ENCODE measurements at places on chromosomes 2 and 18. TPM values are rescaled to one million over a fixed set of nuclear protein-coding genes. Genes with fewer than 3 reads are reported as not detected.

CPO gene
- total RNA-seq = not detected

PDCD1 gene
- total RNA-seq = not detected

VIL1 gene
- not detected for total RNA-seq

CCDC121 gene
- total RNA-seq = 3.3 TPM

NOSTRIN gene
- total RNA-seq = not detected

GRCh38 chr2:3179208-3179607, 198.4 kb downstream of the EIPR1 start:
- DNase-seq = no peak

DNA sequence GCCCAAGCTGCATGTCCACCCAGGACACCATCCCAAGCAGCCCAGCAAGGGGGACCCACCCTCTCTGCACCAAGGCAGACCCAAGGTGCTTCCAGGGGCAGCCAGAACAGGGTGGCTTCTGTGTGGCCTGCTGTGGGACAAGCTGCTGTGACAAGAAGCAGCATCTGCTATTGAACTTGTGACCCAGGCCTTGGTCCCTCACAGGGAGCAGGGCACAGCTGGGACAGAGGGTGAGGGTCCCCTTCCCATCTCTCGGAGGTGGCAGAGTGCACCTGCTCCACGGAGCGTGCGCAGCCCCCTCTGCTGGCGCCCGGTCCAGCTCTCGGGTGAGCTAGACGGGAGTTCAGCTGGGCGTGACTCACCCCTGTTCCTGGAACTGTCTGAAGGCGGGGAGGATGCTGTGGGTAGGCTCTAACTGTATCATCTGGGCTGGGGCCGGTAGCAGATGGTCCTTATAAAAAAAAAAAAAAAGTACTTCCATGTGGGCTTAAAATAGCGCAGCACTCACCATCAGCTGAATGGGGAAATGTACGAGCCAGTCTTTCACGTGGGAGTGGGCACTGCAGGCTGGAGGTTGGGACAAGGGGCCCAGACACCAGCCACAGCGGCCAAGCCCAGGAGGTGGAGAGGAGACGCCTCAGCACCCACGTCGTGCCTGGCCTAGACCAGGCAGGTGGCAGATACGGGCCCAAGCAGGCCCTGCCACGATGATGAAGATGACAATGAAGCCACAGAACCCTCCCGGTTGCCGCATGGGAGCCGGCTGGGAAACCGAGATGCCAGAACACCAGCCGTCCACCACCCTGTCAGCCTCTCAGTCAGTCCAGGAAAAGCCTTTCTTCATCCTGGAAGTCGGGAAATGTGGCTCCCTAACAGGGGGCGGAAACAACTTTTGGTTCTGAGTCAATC, 136.8 kb upstream of the ID2 start:
- DNase-seq = no peak

DNA sequence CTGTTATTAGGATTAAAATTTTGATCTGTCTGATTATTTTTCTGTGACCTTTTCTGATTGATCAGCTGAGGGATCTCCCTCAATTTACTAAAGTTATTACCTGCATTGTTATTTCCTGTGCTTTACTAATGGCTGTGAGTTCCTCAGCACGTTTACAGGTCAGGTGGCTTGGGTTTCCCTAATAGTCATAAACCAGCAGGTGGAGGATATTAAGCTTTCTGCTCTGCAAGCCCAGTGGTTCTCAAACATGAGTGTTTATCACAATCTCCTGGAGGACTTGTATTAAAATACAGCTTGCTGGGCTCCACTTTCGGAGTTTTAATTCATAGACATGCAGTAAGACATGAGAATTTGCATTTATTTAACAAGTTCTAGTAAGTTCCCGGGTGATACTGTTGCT, 22.4 kb upstream of the UGP2 start:
- no peak for DNase-seq

- DNase-seq = no peak
These were observed 528.0 kb upstream of the TNP1 start for GRCh38 chr2:217387776-217388387.

DNA sequence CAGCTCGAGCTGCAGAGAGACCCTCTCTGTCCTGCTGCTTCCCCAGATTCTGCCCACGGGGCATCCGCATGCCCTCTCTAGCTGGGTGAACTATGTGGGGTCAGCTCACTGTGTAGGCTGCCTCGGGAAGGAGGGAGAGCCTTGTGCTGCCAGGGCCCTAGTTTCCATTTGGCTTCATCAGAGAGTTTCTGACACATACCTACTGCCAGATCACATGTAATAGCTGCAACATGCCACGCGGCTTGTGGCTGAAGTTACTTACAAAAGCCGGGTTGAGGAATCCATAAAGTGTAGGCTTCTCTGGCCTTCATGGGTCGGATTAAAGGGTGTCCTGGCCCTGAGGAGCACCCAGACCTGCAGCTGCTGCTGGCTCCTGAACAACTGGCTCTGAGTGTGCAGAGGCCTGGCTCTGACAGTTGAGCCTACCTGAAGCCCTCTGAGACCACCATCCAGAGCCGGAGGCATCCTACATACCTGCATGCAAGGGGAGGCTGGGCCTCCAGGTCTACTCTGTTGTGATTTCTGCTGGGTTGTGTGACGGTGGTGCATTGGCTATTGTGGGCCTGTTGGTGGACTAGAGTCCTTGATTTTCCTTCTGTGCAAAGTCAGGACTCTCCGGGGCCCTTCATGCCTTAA, 130.0 kb downstream of the SH3RF3 start:
- no peak for DNase-seq

DNA sequence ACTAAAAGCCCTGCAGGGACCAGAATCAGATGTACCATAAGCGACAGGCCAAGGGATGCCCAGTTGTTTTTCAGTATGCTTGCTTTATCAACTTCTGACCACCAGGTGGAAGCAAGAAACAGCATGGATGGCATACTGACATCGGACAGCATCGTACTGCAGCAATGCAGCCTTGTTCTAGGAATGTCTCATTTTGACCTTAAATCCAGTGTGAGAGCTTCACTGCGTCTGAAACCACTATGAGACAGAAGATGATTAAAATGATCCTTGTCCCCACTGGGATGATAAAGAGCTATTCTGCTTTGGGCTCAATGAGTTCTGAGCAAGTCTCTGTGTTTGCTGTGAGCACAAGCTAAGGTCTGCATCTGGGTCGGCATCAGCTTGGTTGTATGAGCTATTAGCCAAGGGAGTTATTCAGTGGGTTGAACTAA, 54.3 kb downstream of the CDK15 start:
- peak; percentile 81 for DNase-seq

GRCh38 chr18:26504831-26505230, 43.5 kb downstream of the KCTD1 start:
- no peak for DNase-seq

GRCh38 chr2:237725661-237726060, 72.9 kb upstream of the RBM44 start:
- no peak for DNase-seq

DNA sequence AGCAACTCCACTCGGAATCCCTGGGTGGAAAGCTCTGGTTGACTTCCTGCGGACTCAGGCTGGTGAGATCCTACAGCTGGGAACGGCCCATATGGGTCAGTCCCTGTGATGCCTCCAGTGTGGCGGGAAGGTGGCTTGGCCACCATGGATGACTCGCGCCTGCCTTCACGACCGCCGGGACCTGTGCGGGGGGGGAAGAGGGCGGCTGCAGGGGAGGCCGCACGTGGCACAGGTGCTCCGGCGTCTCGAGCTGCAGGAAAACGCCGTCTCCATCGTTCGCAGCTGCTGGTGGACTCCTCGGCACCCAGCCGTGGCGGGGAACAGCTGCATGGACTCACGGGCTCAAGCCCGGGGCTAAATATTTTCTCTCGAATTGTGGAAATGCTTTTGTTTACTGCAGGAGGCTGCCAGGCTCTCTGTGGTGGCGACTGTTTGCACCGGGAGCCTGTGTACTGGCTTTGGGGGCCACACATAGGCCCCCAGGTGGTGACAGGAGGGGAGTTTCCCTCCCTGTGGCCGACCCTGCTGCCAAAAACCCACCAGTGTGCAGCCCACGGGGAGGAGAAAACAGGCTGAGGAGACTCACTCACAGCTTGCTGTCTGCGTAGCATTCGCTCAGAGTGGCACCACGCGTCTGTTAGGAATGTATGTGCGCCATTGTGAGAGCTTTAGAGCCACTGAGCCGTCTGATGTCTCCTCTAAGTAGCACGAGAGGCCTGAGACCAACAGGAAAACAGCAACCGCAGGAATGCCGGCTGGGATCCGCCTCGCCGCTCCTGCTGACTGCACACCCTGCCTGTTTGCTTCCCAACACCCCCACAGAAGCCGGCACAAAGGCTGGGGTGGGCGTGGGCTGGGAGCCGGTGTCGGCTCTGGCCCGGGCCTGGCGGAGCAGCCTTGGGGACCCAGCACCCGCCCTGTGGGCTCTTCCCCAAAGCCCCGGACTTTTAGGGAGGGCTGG, 89.2 kb downstream of the NFATC1 start:
- DNase-seq = peak; percentile 94

DNA sequence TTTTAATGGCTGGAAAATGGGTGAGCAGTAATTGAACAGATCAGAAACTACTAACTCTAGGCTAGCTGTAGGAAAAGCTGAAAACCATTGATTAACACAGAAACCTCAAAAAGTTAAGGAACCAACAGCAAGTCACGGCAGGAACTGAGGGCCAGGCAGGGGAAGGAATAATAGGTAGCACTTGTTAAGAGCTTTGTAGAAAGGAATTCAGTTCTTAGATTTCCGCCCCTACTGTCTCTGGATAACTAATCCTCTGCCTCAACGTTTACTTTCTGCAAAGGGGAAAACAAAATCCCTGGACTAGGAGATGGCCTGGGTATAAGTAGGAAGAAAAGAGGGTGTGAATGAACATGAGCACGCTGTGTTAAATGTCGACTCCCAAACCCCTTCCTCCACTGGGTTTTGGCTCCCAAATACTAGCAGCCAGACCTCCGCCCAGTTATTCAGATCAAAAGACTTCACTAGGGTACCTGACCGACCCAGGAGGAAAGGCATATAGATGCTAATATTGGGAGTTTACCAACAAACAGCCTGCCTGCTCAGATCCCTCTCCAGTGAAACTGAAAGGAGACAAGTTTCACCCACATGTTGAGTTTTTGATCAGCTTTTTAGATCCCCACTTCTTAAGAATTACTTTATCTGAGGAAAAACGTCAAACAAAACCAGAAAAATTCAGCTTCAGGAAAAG, 12.4 kb downstream of the SMAD2 start:
- DNase-seq = no peak

- peak; percentile 7 for DNase-seq
These were observed 110.3 kb downstream of the SP3 start for GRCh38 chr2:173854840-173855239.

DNA sequence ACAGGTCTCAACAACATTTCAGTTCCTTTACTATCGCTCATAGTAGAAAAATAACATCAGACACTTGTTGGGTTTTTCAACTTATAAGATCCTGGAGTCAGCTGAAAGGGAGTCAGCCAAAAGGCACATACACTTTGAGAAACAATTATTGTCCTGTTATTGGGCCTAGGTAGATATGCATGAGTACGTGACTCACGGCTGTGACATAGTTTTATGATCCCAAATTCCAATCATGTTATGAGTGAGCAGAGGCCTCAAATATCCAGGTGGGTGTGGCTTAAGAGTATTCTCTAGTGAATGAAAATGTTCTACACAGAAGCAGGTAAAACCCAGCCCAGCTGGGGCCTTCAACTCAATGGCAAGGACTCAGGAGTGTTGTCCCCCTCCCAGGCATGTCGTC, 27.2 kb downstream of the SERPINB8 start:
- no peak for DNase-seq

DNA sequence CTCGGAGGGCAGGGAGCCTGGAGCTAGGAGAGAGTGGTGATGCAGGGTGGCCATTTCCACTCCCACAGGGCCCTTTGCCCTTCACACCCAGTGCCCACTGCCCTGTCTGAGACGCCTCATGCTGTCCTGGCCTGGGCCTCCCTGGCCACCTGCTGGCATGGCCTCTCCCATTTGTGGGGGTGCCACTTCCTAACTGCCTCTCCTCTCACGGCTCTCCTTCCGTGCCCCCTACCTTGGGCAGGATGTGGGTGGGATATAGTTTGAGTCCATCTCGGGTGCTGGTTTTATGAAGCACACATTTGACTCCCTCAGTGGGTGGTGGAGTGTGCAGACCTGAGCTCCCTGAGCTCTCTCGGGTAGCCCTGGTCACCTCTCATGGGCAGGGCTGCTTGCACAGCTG, 46.0 kb downstream of the DGKD start:
- no peak for DNase-seq

DNA sequence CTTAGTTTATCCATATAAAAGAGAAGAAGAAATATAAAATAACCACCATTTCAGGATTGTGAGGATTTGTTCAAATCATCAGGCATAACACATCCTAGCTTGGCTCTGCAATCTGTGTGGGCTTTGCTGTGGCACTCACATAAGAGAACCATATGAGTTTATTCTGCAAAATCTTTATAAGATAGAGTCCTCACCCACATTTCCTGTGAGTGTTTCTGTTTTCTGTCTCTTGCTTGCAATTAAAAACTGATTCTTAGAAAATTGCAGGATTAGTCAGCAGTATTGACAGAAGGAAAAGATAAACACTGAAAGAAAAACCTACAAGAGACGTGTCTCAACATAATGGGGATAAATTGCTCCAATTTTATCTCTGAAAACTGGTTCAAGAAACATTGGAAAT, 258.5 kb downstream of the RND3 start:
- no peak for DNase-seq

DNA sequence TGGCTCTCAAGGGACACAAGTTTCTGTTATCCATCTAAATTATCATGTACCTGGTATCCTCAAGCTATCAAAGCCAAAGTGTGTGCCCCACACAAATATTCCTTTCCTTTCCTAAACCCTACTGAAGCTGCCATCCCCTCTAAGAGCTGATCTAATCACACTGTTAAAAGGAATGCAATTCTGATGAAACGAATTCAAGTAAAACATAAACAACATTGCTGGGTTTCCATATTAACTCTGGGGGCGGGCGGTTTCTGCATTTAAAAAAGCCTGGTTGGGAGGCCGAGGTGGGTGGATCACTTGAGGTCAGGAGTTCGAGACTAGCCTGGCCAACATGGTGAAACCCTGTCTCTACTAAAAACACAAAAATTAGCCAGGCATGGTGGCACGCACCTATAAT, 41.9 kb upstream of the PCBP1 start:
- no peak for DNase-seq

DNA sequence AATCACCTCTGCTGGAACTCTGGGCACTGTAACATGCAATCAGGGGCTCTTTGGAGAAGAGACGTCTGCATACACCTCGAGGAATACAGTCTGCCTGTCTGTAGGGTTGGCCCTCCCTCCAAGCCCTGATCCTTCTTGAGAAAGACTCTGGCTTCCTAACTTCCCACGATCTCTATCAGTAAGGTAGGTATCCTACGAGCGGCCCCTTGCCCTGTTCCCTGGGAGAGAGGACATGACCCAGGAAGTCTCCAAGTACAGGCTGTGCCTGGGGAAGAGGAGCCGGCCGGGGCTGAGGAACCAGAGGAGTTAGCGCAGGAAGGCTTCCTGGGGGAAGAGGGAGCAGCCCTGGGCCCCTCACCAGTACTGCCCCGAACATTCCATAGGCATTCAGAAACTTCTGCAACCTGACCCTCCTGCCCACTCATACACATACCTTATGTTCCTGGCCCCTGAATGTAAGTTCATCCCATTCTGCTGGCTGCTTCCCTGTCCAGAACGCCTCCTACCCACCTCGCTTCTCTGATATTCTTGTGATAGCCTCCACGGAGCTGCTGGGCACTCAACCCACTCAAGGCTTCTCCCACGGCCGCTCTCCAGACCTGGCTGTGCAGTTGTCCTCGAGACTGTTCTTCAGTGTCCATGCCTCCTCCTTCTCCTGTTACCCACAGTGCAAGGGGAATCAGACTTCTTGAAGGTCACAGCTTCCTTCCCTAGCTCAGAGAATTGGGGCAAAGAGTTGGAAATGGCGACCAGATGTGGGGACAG, 116.1 kb downstream of the CYP26B1 start:
- no peak for DNase-seq

Measured in endothelial cell of umbilical vein (primary cell).